Fibroblast of skin of scalp (primary cell): ENCODE measurements at places on chromosomes 4 and X.

DNA sequence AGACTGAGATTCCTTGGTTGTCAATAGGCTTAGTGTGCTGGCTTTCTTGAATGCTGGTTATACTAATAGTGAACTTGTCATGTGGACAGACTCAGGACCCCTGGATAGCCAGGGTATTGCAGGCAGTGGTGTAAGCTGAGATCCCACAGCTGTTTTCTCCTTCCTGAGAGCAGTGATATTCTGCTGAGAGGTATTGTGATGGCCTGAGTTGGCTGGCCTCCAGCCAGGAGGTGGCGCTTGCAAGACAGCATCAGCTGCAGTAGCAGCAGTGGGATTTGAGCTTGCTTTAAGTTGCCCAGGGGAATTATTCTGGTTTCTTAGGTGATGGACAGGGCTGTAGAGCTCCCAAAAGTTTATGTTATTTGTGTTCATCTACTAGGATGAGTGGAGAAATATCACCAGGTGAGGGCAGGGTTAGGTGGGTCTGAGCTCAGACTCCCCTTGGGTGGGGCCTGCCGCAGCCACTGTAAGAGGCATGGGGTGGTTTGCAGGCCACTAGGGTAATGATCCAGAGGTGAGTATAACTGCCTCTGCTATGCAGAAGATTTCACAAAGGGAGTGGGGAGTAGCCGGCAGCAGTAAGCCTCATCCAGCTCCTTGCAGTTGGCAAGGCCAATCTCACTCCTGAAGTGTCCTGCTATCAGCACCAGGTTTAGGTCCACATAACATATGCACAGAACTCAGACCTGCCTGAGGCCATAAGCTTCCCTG, 66.2 kb downstream of the IL15 start:
- no peak for DNase-seq

- no peak for DNase-seq
Observed at GRCh38 chr4:165351359-165352130, 24.1 kb downstream of the MSMO1 start.

- no peak for DNase-seq
Observed at GRCh38 chr4:53023677-53024299, 161.7 kb downstream of the RASL11B start.

DNA sequence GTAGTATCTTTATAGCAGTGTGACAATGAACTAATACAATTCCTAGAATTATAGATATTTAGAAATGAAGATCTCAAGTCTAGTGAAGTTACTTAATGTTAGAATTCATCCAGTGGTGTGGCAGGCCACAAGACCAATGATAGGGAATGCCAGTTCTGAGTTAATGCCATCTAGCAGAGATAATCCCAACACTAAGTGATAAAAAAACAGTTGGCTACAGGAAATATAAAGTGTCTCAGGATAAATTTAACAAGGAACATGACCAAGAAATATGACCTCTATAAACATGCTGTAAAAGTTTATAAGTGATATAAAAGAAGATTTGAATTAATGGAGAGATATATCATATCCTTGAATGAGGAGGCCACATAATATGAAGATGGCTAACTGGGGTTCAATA, 1790.5 kb upstream of the ADGRL3 start:
- no peak for DNase-seq

- no peak for DNase-seq
Observed at GRCh38 chrX:133661962-133662839, 246.9 kb upstream of the GPC4 start.

GRCh38 chr4:105120626-105121025, 26.1 kb upstream of the TET2 start:
- DNase-seq = no peak
